CD4-positive, alpha-beta T cell (primary cell): ENCODE measurements at places on chromosomes 11 and 22. TPM values are rescaled to one million over a fixed set of nuclear protein-coding genes. Genes with fewer than 3 reads are reported as not detected.

DNA sequence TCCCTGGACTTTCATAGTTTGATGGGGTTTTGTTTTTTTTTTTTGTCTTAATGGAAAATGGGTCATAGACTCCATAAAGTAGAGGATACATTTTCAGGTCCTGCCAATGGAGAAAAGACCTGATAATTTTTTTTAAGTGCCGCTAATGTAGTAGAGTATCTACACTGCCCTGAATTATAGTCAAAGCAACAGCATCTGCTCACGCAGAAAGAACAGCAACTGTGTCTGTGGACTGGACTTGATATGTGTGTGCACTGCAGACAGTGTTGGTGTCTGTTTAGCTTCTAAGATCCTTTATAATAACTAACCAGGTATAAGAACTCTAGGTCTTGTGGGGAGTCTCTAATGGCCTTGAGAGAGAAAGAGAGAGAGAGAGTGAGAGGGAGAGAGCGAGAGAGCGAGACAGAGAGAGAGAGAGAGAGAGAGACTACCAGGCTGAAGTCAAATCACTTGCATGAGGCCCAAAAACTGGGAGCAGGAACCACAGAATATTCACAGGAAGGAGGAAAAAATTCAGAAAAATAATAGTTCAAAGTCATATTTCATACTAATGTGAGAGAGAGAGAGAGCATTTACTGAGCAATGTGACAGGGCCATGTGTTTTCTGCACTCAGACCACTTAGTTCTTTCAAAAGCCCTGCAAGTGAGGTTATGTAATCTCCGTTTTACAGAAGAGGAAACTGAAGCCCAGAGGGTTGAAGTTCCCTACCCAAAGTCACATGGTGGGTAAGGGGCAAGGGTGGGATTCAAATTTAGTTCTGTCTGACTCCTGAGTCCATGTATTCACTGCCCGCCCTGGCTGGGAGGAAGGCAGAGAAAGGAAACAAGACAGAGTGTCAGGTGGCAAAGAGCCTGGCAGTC is 8.6 kb upstream of the MIAT start:
- DNase-seq, result no peak

- DNase-seq, result no peak
These were observed 120.9 kb downstream of the C11orf65 start for GRCh38 chr11:108346451-108346850.

- no peak for DNase-seq
These were observed 32.9 kb downstream of the SMCO4 start for GRCh38 chr11:93510196-93510873.

HEPHL1 gene
- total RNA-seq, result not detected

JAM3 gene
- total RNA-seq, result 13.5 TPM

- no peak for DNase-seq
These were observed 17.4 kb upstream of the CSNK2A3 start for GRCh38 chr11:11370255-11370961.

DNA sequence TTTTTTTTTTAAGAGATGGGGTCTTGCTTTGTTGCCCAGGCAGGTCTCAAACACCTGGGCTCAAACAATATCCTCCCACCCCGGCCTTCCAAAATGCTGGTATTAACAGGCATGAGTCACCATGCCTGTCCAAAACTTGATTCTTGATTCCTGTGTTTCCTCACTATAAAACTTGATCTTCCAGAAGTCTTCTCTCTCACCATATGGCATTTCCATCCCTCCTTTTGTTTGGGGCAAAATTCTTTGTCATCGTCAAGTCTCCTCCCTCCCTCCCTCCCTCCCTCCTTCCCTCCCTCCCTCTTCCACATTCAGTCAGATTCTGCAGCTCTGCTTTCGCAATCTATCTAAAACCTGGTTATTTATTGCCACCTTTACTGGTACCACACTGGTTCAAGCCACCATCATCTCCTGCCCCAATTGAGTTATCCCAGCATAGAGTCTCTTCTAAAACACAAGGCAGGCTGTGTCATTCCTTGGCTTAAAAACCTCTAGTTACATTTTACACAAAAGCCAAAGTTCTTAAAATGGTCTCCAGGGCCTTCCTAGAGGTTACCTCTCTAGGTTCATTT is 65.0 kb upstream of the HORMAD2 start:
- no peak for DNase-seq

GRCh38 chr11:126133901-126134300 is 71.2 kb upstream of the CDON start:
- DNase-seq, result no peak

DNA sequence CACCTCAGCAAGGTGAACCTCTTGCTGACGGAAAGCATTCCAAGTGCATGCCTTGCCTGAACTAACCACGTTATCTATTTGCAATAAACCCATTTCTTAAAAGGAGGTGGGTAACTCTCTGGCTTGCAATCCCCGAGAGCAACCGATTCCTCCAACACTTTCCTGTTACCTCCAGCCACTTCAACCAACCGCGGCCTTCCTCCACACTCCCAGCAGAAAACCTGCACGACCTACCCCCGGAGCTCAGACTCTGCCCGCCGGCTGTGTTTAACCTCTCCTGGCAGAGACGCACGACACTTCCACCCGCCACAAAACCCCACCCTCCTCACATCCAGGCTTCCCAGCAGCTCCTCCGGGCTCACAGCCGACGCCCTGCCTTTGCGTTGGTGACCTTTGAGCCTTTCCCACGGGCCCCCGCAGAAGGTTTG is 708 bp downstream of the SCO2 start:
- no peak for DNase-seq

GRCh38 chr11:47270331-47271271 is 668 bp downstream of the MADD start:
- DNase-seq, result no peak

GRCh38 chr11:101915791-101916291 is 481 bp downstream of the ANGPTL5 start:
- no peak for DNase-seq

GRCh38 chr11:115716601-115717529 is 212.7 kb upstream of the CADM1 start:
- no peak for DNase-seq

DNA sequence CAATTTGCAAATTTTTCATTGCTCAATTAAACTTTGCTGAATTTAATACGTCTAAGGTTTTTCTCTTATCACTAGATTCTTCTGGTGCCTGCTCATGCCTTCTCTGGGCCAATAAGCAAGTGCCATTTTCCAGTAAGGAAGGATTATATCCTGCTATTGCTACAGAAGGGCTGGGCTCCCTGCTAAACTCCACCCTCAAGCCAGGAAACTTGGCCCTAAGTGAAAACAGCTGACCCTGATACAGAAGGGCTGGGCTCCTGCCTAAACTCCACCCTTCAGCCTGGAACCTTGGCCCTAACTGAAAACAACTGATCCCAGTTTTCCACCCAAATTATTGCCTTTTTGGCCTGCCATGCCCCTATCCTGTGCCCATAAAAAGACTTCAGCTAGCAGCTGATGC is 385.3 kb downstream of the DYNC2H1 start:
- no peak for DNase-seq

GRCh38 chr11:75627906-75628668 is 40.8 kb downstream of the MAP6 start:
- no peak for DNase-seq

DNA sequence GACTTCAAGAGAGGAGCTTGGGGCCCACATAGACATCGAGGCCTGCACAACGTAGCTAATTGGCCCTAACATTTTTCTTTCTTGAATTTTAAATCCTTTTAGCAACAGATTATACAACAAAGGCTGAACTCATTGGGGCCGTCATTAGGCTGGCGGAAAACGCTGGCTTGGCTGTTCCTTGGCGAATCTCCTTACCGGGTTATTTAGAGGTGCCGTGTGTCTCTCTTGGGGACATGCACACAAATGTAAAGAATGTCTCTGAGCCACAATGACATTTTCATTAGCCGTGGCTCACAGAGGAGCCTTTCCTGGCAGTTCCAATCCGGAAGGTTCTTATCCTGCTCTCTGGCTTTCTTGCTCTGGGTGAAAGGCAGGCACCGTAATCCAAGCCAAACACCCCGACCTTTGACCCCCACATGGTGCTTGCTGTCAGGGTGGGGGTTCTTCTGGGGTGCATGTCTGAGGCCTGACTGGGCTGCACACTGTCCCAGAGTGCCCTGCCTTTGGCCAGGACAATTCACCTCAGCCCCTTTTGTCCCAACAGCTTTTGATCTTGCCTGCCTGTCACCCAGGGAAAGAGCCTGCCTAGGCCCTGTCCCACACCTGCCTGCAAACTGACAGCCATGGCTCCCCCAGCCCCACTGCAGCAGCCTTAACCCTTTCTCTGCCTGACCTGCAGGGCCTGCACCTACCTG is 9.2 kb upstream of the FGF3 start:
- DNase-seq, result no peak

GRCh38 chr11:26142891-26143290 is 189.0 kb upstream of the ANO3 start:
- no peak for DNase-seq

DNA sequence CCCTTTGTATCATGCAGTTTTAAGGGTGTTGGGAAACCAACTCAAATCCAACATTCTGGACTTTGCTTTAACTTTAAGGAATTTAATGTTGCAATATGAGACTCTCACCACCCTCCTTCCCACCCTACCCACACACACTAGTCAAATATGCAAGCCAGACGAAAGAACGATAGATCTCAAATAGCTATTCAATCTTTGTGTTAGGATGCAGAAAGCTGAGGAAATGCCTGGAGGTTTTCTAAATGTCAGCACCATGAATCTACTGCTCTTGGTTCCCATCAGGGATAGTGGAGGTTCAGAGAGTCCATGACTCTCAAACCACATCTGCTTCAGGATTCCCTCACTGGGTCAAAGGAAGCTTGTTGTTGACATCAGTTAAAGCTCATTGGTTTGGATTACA is 33.7 kb downstream of the EXPH5 start:
- no peak for DNase-seq

SLC22A9 gene
- total RNA-seq, result not detected

SAA4 gene
- total RNA-seq, result not detected

DNA sequence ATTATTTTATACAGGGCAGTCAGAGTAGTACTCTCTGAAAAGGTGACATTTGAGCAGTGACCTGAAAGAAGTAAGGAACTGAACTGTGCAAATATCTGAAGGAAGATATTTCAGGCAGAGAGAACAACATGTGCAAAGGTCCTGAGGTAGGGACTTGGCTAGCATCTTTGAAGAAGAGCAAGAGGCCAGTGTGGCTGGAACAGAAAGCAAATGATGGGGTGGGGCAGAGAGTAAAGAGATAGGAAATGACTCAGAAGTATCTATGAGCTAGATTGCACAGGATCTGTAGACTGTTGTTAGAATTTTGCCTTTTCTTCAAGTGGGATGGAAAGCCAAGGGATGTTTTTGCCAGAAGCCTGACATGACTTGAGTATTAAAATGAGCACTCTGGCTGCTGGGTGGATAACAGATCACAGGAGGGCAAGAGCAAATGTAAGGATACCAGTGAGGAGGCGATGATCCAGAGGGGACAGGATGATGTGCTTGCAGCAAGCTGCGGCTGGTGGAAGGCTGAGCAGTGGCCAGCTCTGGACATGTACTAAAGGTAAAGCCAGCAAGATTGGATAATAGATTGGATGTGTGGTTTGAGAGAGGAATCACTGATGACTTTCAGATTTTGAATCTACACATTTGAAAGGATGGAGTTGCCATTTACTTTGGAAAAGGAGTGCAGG is 33.2 kb upstream of the TTC12 start:
- no peak for DNase-seq

GRCh38 chr22:29531419-29531818 is 22.1 kb downstream of the THOC5 start:
- DNase-seq, result no peak

DNA sequence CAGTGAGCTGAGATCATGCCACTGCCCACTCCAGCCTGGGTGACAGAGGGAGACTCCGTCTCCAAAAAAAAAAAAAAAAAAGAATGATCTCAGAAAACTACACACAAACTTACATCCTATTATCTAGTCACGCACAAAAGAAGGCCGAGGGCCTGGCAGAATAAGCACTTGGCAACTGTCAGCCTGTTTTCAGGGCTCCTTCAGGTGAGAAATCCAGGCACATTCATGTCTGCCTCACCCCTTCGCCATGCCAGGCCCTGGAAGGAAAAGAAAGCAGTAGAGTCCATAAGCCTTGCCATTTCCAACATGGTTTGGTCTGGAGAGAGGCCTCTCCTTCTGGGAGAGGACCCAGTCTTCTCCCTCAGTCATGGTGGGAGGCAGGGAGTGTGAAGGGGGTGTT is 30.9 kb downstream of the C11orf58 start:
- no peak for DNase-seq

DNA sequence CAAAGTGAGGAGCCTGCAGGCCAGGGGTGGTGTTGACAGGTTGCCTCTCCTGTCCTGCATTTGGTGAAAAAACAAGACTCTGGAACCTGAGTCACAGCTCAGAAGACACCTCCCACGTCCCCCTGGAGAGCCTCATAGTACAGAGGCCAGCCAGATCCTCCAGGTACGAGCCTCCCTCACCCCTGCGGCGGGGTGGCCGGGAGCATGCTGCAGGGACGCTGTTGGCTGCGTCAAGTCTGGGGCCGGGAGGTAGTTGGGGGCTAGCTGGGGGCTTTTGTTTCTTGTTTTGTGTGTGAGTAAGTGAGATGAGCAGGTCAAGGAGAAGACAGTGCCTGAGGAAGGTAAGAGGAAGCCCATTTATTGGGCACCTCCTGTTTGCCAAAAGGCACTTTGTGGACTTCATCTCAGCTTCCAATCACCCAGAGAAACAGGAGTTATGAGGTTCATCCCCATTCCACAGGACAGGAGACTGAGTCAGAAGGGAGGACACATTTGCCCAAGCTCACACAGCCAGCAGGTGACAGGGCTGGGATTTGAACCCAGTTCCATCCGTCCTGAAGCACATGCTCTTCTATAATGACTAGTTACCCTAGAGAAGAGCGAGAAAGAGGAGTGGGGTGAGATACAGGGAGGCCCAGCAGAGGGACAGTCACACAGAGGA is 18.3 kb upstream of the WNT11 start:
- no peak for DNase-seq

- peak; percentile 68 for DNase-seq
These were observed 82.1 kb downstream of the C11orf58 start for GRCh38 chr11:16820324-16821092.

DNA sequence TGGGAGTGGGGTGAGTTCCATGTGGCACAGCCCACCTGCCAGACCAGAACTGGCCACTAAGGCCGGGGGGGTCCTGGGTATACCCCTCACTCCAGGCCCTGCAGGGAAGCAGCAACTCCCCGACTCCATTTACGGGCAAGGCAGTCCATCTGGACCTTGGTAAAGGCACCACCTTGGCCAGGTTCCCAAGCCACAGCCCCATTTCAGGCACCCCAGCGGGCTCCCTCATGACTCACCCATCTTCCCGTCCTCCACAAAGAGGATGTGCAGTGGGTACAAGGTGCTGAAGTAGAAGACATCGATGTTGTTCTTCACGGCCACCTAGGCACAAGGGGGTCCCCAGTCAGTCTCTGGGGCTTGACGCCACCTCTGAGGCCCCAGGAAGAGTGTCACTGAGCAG is 15.7 kb upstream of the RASL10A start:
- DNase-seq, result no peak

DNA sequence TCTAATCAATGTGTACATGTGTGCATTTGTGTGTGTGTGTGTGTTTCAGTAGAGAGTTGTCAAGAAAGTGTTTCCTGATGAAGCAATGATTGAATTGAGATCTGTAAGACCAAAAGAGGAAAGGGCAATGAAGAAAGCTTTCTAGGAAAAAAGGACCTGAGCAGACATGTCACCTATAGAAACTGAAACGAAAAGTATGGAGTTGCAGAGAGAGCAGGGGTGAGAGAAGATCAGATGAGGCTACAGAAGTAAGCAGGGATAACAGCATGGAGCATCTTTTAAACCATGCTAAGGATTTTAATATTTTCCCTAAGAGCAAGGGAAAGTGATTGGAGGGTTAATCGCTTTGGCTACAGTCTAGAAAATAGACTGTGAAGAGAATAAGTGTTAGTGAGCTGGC is 1459.4 kb upstream of the TENM4 start:
- no peak for DNase-seq
